Stimulated activated CD8-positive, alpha-beta memory T cell treated with anti-CD3 and anti-CD28 coated beads, Interleukin-15, amount 100 ng/mL, for 1 hour (primary cell): ENCODE measurements at places on chromosomes 11 and 22.
A peak's percentile ranks its signal among the peaks of the same experiment; 100 is the strongest.

- DNase-seq, result no peak
Observed at GRCh38 chr11:103811870-103812455, 224.5 kb upstream of the DDI1 start.

DNA sequence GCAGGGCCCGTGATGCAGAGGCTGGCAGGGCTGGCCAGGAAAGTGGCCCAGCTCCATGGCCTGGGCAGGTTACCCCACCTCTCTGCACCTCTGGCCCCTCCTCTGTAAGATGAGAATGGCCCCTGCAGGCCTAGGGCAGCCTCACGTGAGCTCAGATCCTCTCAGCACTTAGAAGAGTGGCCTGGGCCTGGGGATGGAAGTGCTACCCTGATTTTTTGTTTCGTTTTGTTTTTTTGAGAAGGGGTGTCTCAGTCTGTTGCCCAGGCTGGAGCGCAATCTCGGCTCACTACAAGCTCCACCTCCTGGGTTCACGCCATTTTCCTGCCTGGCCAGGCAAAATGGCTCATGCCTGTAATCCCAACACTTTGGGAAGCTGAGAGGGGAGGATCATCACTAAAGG is 982 bp downstream of the APOBEC3H start:
- DNase-seq, result no peak

DNA sequence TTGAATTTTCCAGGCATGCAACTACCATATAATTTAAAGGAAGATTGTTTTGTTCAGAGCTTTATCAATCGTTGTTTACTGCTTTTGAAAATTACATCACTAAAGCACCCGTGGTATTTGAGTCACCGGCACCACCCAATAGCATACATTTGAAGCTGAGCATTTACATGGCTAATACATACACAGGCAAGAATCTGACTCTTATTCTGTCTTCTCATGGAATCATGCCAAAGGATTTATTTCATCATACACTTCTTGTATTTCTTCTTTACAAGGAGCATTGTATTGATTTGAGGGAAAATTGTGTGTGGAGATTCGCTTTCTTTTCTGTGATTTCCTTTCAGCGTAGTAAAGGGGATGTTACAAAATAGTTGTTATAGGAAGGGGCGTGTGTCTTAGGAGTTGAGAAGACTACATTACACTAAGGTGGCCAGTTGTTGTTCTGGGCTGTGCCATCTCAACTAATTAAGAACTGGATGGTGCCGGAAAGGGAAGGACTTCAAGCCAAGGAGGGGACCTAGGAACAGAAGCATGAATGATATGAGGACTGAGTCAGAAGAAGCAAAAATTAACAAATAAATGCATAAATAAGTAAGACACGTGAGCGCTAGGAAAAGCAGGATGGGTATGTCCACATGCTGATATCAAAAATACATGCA is 12.9 kb upstream of the CD3E start:
- DNase-seq, result no peak

DNA sequence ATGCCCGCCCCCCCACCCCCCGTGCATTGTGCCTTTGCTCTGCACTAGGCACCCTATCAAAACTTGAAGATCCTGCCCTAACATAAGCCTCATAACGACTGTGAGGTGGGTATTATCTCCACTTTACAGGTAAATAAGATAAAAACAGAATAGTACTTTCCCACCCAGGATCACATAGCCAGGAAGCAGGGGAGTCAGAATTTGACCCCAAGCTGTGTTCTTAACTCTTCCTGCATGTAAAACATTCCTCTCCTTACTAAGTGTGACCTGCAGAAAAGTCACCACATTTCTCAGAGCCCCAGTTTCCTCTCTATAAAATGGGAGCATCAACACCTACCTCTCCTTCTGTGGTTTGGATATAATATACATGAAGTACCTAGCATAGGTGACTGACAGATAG is 18.2 kb upstream of the ANKK1 start:
- DNase-seq, result no peak

DNA sequence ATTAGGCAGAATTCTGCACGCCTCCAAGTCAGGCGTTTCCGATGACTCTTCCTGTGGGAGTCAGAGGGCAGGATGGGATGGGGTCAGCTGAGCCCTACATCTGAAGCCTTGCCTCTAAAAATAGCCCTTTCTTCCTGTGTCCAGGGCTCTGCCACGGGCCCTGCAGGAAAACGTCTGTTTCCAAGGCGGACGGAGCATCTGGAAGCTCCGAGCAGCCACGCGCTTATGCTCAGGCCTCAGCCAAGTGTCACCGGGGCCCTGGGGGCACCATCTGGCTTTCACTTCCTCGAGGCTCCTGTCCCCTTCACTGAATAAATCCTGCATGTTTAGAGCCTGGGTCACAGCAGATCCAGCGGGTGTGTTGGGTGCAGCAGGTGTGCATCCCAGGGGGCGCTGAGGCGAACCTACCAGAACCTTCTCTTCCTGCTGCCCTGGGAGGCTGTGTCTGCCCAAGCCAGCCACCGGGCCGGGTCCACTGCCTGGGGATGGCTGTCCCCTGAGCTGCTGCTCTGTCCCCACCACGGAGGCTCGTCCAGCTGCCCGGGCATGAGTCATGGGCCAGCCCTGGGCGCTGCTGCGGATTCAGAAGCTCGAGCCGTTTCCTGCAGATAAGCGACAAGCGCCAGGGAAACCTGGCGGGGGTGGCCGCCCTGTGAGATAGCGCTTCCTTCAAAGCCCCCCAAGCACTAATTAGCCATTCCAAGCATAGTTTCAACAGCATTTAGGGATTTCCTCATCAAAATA is 32.0 kb upstream of the LINC01488 start:
- no peak for DNase-seq

DNA sequence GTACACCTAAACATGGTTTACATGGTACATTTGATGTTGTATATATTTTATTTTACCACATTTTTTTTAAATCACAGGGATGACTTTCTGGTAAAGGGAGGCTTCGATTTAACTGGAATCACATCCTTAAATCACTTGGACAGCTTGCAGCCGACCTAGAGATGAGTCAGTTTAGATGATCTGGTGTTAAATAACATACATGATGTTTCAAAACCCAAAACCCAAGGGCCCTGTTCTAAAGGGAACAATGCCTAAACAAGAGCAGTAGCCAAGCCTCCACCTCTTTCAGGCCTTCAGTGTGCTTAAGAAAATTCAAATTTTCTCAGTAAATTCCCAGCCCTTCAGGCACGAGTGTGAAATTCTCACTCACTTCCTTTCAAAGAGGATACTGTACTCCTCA is 108.8 kb downstream of the WT1 start:
- no peak for DNase-seq

- DNase-seq, result no peak
Observed at GRCh38 chr11:76636826-76637460, 33.6 kb downstream of the LRRC32 start.

DNA sequence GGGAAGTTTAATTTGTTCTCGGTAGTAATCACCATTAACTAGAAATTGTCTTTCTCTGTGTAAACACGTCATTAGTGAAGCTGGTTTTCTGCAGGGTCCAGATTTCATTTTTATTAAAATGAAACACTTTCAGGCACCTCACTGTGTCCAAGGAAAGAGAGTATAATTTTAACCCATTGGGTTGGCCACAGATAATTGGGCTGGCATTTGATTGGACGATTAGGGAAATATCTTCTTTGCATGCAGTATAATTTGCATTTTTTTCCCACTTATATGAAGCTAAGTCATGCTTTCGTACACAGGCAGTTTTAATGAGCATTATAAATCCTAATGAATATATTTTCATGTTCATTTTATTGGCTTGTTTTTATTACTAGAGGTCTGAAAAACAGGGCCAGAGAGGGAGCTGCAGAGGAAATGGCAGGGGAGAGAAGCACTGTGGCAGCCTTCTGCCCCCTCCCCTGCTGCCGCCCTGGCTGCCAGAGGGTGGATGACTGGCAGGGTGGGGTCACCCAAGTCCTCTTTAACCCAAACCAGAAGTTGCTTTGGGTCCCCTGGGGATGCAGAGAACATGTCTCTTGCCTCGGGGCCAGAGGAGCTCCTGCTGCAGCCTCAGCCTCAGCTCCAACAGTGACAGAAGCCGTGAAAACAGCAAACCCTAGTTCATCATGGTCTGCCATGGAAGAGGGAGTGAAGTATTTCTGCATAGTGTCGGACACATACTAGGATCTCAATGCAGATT is 93.9 kb downstream of the PKNOX2 start:
- no peak for DNase-seq

DNA sequence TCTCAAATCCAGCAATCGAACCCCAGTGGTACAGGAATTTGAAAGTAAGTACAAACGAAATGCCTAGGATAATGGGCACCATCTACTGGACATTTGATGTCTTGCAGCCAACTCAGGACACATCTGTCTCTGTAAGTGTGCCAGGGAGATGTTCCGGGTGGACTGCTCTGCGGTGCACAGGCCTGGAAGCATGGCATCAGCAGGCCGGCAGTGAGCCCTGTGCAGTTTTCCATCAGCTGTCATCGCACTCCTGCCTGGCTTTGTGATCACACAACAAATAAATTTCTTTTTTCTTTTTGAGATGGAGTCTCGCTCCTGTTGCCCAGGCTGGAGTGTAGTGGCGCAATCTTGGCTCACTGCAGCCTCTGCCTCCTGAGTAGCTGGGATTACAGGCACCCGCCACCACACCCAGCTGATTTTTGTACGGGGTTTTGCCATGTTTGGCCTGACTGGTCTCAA is 71.0 kb downstream of the JAM3 start:
- DNase-seq, result peak; percentile 20

GRCh38 chr11:8828580-8829361 is 82.2 kb upstream of the AKIP1 start:
- no peak for DNase-seq

DNA sequence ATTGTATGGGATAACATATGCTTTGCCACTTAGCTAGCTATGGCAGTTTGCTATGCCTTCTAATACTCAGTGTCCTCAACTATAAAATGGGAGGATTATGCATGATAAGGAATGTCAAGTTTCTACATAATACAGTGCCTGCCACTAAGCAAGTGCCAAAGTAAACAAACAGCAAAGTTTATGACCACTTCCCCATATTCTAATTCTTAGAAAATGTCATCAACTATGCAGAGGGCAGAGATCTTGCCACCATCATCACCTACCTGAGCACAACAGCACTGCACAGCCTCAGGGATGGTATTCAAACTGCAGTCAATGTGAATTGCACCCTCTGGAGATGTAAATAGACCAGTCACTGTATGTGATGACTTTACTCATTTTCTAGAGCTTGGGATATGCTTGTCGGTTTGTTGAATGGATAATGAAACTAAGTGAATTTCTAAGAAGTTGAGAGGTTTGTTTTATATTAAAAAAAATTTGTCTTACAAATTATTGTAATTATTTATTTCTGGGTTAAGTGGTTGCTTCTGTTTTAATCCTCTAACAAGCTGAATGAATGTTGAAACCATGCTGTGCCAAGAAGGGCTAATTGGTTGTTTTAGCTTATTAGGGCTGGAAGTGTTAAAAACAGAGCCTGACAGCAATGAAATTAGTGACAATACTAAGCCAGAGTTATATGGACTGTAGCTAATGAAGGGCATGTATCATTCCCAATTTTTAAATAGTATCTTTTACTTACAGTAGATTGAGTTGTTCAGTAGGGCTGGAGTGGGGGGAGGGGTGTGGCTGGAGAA is 398.4 kb downstream of the CNTN5 start:
- no peak for DNase-seq

- DNase-seq, result no peak
Observed at GRCh38 chr11:63553759-63554158, 9.4 kb downstream of the PLAAT2 start.

DNA sequence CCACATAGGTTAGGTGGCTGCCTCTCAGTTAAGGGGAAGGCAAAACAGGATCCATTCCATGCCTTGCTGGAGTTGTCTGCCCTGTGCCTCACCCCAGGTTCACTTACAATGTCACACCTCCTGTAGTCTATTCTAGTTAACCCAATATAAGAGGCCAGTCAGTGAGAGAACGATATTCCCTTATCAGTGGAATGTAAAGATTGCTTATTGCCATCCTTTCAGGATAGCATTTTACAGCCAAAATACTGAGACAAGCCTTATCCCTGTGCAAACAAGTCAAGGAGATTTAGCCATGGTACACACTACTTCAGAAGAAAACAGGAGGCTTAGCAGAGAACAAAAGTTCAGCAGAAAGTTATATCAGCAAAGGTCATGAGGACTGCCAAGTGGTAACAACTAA is 5.5 kb downstream of the CYP2R1 start:
- no peak for DNase-seq

DNA sequence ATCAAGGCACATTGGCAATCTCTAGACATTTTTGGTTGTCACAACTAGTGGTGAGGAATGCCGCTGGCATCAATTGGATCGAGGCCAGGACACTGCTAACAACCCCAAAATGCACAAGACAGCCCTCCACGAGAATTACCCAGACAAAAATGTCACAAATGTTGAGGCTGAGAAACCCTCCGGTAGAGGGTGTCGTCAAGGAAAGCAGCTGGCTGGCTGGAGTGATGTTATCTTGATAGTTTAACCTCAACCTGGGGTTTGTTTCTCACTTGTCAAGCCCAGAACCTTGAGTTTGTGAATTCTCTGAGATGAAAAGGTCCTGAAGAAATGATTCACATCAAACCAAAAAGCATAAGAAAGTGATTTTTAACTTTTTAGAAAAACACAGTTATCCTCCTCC is 21.1 kb upstream of the TMPRSS13 start:
- DNase-seq, result no peak

DNA sequence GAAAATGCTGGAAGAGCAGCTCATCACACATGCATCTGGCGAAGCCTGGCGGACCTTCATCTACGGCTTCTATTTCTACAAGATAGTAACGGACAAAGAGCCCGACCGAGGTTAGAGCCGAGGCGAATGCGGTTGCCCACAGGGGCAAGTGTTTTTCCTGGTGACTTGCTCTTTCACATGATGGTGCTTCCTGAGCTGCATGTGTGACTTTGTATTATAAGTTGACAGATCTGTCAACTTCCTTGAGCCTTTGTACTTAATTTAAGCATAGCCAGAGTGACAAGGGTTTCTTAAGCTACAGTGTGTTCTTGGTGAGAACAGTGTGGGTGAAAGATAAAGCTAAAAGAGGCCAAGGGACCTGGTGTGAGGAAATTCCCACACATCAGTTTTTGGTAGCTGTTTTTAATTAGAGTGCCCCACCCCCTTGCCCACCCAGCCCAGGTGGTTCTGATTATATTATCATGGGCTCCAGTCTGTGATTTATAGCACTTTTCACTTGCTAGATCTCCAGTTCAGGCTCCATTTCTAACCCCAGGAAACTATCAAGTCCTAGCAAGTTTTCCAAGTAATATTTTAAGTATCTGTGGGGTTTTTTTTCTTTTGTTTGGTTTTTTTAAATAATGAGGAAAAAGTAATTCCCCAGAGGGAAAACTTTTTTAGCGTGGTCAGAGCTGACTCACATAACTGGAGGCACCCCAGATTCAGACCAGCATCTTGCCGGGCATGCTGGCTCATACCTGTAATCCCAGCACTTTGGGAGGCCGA is 68.0 kb upstream of the YWHAH start:
- DNase-seq, result no peak

- DNase-seq, result no peak
Observed at GRCh38 chr11:2833716-2834502, 51.7 kb downstream of the CDKN1C start.

- no peak for DNase-seq
Observed at GRCh38 chr11:19326499-19326898, 85.8 kb upstream of the E2F8 start.
